MV-4-11 (cell line): ENCODE measurements at places on chromosomes 3 and 15.
A peak's percentile ranks its signal among the peaks of the same experiment; 100 is the strongest.

DNA sequence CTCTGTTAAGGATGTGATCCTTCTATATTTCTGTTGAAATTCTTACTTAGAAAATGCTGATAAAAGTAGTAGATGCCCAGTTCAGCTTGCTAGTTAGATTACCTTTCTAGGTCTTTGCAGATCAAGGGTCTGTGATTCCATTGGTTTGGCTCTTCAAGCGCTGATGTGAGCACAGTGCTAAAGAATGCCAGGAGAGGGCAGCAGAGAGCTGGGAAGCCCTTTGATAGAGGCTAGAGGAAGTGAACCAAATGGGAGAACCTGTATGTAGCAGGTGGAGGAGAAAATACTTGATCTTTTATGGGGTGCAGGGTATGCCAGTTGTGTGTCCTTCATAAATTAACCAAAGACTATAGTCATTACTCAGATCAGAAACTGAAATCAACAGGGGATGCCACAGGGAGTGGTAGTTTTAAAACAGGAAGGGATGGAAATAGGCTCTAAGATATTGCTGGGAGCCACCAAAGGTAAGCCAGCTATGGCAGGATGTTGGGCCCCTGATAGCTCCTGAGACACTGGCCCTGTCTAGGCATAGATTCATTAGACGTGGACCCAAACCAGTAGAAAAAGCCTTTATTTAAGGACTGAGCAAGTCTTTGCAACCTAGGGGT is 677.4 kb downstream of the SQOR start:
- peak; percentile 39 for DNase-seq

DNA sequence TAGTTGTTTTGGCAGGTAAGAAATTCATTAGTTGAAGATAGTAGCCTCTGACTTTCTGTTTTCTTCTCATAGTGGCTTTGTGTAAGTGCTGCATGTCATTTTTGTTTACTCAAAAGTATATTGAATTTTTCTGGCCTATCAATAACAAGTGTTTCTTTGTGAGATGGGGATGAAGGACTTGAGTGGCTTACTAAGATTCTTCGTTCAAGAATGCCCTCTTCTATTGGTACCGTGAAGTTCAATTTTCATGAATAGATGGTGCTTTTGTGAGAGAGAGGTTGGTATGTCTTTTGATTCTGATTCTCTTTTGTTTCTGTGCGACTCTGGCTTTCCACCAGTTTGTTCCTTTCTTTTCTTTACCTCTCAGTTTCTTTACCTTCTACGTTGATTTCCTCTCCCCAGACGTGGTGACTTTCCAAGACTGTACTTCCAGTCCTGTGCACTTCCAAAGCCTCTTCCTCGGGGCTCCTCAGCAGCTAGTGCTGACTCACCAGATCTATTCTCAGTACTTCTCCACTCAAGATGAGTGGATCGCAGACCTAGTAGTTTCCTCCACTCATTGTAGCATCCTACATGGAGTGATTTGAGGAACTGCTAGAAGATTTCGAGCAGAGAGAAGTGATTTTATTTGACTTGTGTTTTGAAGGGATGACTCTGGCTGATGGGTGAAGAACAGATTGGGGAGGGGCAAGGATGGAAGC is 82.0 kb upstream of the EPHB3 start:
- no peak for DNase-seq

GRCh38 chr3:145776782-145777408 is 384.1 kb downstream of the PLOD2 start:
- DNase-seq: peak; percentile 10

GRCh38 chr3:128187495-128187894 is 34.2 kb downstream of the EEFSEC start:
- DNase-seq: no peak
